ENCODE measurements at places on chromosomes 6 and 20.

- DNase-seq = no peak
Observed at GRCh38 chr6:47785182-47785581, 3.4 kb downstream of the OPN5 start.

DNA sequence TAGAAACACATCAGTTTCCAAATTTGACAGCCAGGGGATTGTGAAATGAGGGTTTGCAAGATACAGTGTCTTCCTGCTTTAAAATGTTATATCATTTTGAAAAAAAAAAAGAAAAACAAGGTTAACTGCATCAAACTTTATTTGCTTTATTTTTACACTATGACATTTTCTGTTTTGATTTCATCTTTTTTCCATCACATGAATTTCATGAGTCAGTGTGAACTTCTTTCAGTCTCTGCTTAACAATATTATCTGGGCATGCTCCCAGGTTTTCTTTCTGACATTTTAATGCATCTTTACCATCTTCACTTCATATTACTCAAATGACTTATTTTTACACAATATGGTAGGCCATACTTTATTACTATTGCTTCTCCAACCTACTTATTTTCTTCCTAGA is 1.9 kb downstream of the NCOA7 start:
- DNase-seq = no peak

GRCh38 chr6:28658475-28659249 is 133.0 kb downstream of the GPX5 start:
- no peak for DNase-seq

GRCh38 chr6:162856885-162857284 is 129.1 kb downstream of the PACRG start:
- DNase-seq = no peak

DNA sequence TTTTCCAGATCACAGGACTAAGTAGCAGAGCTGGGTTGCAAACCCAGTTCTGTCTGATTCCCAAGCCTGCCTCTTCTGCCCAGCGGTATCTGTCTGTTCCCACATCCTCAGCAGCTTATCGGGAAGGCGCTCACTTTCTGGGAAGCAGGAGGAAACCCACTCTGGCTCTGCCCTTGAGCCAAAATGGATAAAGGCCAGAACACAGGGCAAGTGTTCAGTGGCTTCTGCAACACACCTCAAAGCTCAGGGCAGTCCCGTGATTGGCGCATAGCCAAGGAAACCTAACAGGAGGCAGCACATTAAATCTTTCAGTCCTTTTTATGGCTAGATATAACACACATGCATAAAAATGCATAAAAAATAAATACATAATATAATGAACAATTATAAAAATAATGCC is 262.2 kb downstream of the NRN1 start:
- DNase-seq = no peak

DNA sequence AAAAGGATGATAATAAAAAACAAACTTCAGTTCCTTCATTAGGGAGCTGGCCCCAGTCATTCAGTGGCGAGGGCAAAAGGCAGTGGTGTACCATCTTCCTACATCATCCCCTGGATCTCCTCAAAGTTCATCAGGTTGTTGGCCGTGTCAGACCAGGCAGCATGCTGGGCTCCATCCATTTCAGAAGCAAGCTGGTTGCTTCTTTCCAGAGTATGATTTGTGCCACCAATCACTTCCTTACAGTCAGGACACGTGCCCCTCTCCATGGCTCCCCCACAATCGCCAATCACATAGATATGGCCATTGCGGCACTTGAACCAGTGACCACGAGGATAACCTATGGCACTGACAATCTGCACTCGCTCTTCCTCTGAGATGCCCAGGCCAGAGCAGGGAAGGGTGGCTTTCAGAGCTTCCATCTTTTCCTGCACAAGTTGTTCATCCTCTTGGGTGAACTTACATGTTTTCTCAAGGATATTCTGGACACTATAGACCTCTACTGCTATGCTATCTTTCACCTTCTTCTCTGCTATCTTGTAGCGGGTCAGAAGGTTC is 28.0 kb downstream of the DDX27 start:
- no peak for DNase-seq

All from activated naive CD4-positive, alpha-beta T cell treated with anti-CD3 and anti-CD28 coated beads, Interleukin-2, amount 10 ng/mL, durations not matched to agents 7 days and 5 days (primary cell).